ENCODE measurements at places on chromosomes 1 and 21.

- DNase-seq = no peak
These were observed 72.8 kb downstream of the PSMG1 start for GRCh38 chr21:39110431-39110830.

GRCh38 chr1:225923692-225924555, at the start of gene PYCR2:
PYCR2 (minus strand) TSS chr1:225924250; CDS start chr1:225924110, 140 bp downstream.
- peak; percentile 96 for DNase-seq

DNA sequence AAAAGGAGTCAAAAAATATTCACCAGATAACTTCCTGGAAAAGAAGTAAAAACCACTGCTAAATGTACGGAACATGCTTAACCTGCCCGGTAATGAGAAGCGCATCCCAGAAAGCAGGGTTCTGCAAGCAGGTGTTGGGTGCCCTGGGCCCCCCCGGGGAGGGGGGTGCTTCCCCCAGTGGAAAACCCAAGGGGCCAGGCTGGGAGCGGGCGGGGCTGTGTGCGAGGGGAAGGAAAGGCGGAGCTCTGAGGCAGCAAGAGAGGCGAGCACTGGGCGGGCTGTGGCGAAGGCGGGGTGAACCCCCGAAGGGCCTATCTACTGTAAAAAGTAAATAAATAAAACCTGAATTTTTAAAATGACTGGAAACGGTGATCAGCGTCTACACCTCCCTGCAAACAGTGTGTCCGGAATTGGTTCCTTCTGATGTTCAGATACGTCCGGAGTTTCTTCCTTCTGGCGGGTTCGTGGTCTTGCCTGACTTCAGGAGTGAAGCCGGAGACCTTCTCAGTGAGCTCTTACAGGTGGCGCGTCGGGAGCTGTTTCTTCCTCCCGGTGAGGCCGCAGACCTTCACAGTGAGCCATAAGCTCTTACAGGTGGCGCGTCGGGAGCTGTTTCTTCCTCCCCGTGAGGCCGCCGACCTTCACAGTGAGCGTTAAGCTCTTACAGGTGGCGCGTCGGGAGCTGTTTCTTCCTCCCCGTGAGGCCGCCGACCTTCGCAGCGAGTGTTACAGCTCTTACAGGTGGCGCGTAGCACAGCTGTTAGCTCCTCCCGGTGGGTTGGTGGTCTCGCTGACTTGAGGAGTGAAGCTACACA, 13.4 kb downstream of the FTCD start:
- no peak for DNase-seq

DNA sequence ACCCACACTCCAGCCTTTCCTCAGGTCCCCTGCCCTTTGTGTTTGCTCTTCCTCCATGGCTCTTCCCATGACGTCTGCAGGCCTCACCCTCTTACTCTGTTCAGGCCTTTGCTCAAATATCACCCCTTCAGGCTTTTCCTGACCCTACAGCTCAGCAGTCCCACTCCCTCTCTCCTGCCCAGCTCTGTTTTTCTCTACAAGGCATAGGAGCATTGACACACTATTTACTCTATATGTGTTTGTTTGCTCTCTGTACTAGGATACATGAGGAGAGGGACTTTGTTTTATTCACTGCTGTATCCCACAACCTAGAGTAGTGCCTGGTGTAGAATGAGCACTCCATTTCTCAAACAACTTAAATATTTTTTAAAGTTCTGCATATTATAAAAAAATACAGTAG, 107.4 kb upstream of the COA6 start:
- DNase-seq = no peak

- DNase-seq = peak; percentile 85
These were observed 519 bp downstream of the ZNF496 start for GRCh38 chr1:247331172-247331524.

GRCh38 chr1:29084196-29084521, 39.5 kb downstream of the TMEM200B start:
- DNase-seq = no peak

GRCh38 chr1:162840250-162840839, 20.6 kb downstream of the CCDC190 start:
- no peak for DNase-seq

All from right forelimb (tissue), 1 donor.